ENCODE measurements at places on chromosomes 12 and 14.
A peak's percentile ranks its signal among the peaks of the same experiment; 100 is the strongest.

DNA sequence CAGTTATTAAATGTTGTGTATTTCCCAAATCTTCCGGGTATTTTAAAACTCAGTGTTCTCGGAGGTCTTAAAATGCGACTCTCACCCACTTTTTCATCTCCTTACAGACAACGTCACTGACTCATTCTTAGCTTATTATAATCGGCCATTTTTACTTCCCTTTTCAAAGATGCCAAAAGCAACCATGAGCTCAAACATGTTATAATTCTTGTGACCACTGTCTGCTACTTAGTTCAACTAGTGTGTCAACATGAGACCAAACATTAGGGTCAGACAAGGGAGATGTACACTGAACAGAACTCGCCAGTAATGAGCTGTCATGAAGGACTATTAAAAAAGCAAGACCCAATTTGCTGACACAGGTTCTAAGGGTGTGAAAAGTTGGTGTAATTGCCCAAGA lies 4.2 kb upstream of the GRIP1 start:
- DNase-seq, result no peak

- peak; percentile 20 for DNase-seq
These were observed 24.7 kb upstream of the C14orf180 start for GRCh38 chr14:104554608-104555429.

GRCh38 chr12:49813131-49813530 lies 15.1 kb downstream of the NCKAP5L start:
- DNase-seq, result no peak

DNA sequence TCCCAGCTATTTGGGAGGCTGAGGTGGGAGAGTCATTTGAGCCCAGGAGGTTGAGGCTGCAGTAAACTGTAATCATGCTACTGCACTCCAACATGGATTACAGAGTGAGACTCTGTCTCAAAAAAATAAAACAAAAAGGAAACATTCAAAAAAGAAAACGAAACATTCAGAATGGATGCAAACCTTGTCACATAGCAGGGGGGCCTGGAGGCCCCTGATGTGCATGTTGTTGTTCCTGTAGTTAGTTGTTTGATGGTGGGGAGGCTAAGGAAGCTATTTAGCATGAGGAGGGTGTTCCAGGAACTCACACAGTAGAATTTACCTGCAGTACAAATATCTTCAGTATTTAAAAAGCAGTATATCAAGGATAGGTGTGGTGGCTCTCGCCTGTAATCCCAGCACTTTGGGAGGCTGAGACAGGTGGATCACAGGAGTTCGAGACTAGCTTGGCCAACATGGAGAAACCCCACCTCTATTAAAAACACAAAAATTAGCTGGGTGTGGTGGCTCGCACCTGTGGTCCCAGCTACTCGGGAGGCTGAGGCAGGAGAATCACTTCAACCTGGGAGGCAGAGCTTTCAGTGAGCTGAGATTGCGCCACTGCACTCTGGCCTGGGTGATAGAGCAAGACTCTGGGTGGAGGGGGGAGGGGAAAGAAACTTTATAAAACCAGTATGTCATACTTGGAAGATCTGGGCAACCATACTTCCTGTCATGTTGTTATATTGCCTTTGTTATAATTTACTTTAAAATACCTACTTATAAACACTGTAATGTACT lies 17.6 kb upstream of the AEBP2 start:
- no peak for DNase-seq

DNA sequence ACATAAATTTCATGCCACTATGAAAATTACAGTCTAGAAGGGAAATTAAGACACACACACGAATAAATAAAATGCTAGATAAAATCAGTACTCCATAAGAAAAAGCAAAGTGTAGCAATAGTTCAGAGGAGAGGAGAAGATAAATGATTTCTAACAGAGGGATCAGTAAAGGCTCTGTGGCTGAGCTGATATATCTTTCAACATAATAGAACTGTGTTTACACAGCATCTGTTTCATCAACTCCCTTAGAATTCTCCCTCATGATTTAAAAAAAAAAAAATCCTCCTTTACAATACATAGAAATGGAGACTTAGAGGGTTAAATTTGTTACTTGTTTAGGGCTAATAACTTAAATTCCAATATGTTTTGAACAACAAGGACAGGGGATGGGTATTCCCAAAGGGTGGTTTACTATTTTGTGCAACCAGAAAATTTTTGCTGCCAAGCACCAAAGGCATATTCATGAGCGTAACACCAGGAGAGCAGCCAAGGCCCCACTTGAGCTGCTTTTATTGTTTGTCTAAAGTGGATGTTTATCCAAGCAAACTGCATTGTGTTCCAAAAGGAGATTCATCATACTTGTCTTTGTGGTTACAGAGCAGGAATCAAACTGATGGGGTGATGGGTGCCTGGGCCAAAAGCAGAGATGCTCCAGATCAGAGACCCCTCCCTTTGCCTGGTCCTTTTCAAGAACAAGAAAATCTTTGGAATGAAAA lies 162.7 kb downstream of the BMP4 start:
- no peak for DNase-seq

DNA sequence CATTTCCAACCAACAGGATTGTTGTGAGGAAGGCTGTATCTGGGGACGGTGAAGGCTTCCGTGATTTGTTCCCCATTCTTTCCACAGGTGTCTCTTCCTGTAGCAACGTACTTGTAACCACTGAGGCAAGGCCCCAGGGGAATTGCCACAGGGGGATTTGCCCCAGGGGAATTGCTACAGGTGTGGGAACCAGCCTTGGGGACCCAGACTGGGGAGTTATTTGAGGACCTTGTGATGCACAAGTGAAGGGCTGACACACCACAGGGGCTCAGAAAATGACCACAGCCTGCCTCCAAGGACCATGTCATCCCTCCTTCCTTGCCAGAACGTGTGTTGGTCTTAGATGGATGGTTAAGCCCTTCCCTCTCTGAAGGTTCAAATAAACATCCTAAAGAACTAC lies 131.4 kb upstream of the RGS6 start:
- DNase-seq, result no peak
